ENCODE measurements at places on chromosomes 2 and 18.

- DNase-seq, result no peak
These were observed 96.6 kb upstream of the LYPD1 start for GRCh38 chr2:132766573-132766972.

- DNase-seq, result peak; percentile 74
These were observed 513 bp downstream of the TRIP12 start for GRCh38 chr2:229921101-229921891.

- no peak for DNase-seq
These were observed 31.4 kb downstream of the KCNJ13 start for GRCh38 chr2:232744963-232745362.

DNA sequence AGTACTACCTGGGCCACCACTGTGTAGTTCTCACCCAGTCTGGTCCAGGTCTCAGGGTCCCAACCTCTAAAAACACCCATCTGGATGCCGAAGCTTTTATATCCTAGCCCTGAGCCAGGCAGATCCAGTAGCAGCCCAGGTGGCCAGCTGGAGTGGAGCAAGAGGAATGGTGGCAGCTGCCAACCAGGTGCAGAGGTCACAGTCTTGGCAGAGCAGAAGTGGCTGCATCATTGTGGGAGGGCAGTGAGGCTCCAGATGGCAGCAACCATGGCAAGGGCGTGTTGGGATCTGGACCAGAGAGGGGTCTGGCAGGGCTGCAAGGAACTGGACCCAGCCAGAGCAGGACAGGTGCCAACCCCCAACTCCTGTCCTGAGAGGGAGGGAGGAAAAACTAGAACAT, 72.2 kb upstream of the AGAP1 start:
- no peak for DNase-seq

- DNase-seq, result no peak
These were observed 413.8 kb upstream of the RAB6C start for GRCh38 chr2:129565551-129566109.

GRCh38 chr2:121038891-121039616, 245.9 kb downstream of the TFCP2L1 start:
- no peak for DNase-seq

GRCh38 chr18:2417861-2418610, 153.3 kb downstream of the METTL4 start:
- no peak for DNase-seq

DNA sequence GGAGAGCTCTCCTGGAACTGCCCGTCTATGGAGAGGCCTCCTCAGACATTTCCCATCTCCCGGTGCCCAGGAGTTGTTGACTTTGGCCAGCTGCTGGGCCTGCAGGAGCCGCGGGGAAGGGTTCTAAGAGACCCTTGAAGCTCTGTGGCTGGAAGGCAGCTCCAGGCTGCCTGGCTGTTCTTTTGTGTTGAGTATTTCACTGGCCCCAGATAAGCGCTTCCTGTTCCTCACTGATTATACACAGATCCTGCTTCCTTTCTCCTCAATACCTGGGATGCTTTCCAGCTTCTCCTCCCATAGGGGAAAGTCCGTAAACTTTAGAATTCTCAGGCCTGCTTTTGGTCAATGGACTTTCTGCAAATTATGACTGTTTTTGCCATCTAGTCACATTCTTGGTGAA, 57.8 kb downstream of the TGOLN2 start:
- no peak for DNase-seq

GRCh38 chr2:24816404-24816803, 23.2 kb downstream of the CENPO start:
- DNase-seq, result no peak

- DNase-seq, result no peak
These were observed 3.6 kb downstream of the ECEL1 start for GRCh38 chr2:232483923-232484627.

DNA sequence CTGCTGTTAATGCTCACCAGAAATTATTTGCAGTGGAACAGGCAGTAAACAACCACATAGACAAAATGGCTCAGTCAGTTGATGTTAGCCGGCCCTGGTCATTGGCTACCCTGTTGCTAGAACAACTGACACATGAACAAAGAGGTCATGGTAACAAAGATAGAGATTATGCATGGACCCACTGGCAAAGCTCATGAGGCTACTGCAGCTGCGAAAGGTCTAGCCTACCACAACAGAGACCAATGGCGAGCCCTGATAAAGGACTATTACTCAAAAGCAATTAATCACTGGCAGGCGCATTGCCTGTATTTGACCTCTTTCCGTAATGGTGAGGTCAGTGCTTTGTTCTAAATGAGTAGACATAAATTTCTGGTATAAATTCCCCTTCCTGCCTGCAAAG, 474.2 kb downstream of the DSC3 start:
- no peak for DNase-seq

- DNase-seq, result peak; percentile 6
These were observed 159.9 kb downstream of the LOXHD1 start for GRCh38 chr18:46497129-46497528.

GRCh38 chr2:55811048-55811447, 112.5 kb downstream of the EFEMP1 start:
- no peak for DNase-seq

DNA sequence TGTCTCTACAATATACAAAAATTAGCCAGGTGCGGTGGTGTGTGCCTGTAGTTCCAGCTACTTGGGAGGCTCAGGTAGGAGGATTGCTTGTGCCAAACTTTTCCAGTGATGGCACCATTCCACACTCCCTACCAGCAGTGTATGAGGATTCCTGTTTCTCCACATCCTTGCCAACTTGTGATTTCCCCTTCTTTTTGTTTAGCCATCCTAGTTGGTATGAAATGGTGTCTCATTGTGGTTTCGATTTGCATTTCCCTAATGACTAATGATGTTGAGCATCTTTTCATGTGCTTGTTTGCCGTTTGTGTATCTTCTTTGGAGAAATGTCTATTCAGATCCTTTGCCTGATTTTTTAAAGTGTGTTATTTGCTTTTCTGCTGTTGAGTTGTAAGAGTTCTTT, 41.0 kb downstream of the EPB41L5 start:
- no peak for DNase-seq

- no peak for DNase-seq
These were observed 55.3 kb upstream of the ALPP start for GRCh38 chr2:232323328-232323650.

- no peak for DNase-seq
These were observed 158.7 kb downstream of the PXDN start for GRCh38 chr2:1585635-1586034.

DNA sequence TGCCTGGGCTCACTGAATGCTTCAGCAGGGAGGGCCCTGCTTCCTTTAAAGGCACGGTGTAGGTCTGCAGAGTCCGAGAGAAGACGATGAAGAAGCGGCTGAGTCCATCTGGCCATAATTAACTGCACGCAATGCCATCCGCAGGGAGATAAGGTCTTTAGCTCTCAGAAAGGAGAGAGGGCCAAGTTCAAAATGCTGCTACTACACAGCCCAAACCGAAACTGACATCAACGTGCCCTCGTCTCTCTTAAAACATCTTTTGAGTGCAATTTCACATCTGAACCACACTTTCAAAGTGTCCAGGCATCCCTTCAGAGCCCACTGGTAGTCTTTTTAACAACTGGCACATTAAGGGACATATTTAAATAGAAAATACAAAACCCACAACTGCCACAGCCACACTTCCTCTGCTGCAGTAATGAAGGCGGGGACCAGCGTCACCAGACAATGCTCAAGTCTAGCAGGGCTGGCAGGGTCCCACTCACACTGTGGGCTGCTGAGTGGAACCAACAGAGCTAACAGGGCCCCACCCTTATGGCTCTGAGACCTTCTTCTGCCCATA, 35.8 kb downstream of the ST3GAL5 start:
- DNase-seq, result peak; percentile 79

DNA sequence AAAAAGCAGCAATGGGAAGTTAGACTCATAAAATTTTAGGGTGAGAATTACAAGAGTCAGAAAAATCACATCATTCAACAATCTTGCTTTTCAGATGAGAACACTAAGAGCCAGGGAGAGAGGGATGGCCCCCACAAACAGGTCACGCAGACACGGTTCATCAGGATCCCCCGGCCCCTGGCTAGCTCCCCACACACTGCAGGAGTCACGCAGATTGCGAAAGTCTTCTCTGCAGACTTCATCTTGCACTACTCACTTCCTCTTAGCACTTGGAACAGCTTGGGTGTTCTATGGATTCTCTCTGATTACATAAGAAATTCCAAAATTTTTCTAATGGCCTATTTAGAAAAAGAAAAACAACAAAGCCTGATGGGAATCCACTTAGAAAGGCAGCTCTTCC, 21.6 kb upstream of the SULT1C2 start:
- no peak for DNase-seq

- no peak for DNase-seq
These were observed 84.0 kb downstream of the MSH2 start for GRCh38 chr2:47486841-47487497.

GRCh38 chr18:51824746-51825145, 515.3 kb upstream of the DCC start:
- DNase-seq, result no peak

GRCh38 chr18:9333441-9334328, 888 bp upstream of the TWSG1 start:
- no peak for DNase-seq

- DNase-seq, result no peak
These were observed 1.3 kb downstream of the PIAS2 start for GRCh38 chr18:46915800-46916550.

- DNase-seq, result no peak
These were observed 117.0 kb upstream of the EPAS1 start for GRCh38 chr2:46180189-46180588.

Data from CD4-positive, alpha-beta T cell treated with Interleukin-6 for 4 hours (primary cell).